ENCODE measurements at places on chromosomes 11 and 22. TPM values are rescaled to one million over a fixed set of nuclear protein-coding genes. Genes with fewer than 3 reads are reported as not detected.

The RAG1 gene
- 0.82 TPM for total RNA-seq

The BDNF gene
- 4.8 TPM for total RNA-seq

The SLC22A6 gene
- total RNA-seq, result not detected

The CAT gene
- total RNA-seq, result 13.2 TPM

The TIMP3 gene
- total RNA-seq, result 4.0 TPM

The PKP3 gene
- 21.4 TPM for total RNA-seq

The NFRKB gene
- total RNA-seq, result 35.5 TPM

GRCh38 chr11:18657673-18658072 is 23.5 kb upstream of the SPTY2D1 start:
- no peak overlapping the region for H3K4me3 ChIP-seq
- H3K4me1 ChIP-seq, result no peaks in the 10 kb centered on the region
- peaks cover 42% of the 10 kb centered on the region for H3K27me3 ChIP-seq
- H3K27ac ChIP-seq, result no peak overlapping the region
- peaks cover 12% of the 10 kb centered on the region for H3K36me3 ChIP-seq
- no peak for DNase-seq

DNA sequence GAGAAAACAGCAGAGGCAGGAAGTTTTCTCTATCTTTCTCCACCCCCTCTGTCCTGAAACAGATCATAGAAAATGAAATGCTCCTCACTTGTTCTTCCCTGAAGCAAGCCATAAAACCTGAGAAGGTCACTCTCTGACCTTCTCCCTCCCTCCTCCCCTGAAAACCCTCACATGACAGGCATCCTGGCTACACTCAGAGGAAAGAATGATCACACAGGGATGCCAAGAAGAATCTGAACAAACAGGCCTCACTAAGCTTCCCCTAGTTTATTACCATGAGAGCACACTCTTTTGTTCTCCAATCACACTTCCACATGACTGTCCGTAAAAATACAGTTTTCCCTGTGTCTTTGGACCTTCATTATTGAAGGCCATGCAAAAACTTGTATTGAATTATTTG is 300.1 kb downstream of the BUD13 start:
- peaks cover 18% of the 10 kb centered on the region for H3K36me3 ChIP-seq
- no peak overlapping the region for H3K27ac ChIP-seq
- H3K4me1 ChIP-seq, result peaks cover 18% of the 10 kb centered on the region
- DNase-seq, result no peak

DNA sequence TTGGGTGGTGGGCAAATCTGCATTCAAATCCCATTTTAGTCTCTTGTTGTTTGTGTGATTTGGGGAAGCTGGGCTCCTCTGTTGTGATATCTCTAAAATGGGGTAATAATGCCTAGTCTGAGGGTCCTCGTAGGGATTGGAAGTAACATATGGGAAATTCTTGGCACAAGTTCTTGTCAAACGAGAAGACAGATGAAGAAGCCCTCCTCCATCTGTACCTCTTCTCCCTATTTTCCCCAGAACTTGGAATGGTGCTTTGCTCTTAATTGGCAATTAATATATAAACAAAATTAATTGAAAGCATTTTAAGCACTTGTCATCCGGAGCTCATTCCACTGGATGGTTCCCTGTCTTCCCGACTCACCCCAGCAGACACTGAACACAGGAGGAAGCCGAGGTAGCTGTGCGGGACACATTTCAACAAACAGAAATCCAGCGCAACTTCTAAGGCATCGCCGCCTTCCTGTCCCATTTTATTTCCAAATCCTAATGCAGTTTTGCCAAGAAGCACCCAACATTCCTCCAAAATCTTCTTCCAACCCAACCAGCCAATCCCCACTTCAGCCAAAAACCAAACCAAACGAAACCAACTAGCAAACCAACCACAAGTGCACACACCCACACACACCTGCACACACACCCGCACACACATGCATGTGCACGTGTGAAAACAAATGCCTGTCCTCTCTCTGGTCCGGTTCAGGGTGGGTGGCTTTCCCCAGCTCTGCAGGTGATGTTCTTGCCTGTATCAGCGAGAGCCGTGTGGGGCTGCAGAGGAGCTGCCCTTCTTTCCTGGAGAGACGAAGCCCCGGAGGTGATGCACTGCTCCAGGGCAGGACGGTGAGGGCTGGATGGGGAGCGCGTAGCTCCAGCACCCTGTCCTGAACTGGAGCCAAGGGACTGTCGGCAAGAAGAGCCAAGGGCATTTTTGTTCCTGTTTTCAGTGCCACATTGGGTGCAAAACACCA is 100.8 kb upstream of the B3GAT1 start:
- H3K27ac ChIP-seq, result no peak overlapping the region
- H3K4me1 ChIP-seq, result peaks cover 8% of the 10 kb centered on the region
- H3K4me3 ChIP-seq, result no peak overlapping the region
- DNase-seq, result no peak

DNA sequence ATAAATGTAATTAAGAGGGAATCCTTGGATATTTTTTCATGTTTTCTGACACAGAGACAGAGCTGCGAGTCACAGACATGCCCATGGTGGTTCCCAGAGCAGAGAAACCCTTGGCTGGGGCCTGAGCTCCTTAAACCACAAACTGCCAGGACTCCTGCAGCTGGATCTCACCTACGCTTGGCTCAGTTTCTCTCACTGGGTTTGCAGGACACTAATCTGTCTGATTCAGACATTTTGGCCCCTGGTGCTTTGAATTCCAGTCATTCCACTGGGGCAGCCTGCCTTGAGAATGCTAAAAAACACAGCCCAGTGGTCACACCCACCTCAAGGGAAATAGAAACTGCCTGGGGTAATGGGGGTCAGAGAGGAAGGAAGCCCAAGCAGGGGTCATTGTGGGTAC is 122.6 kb downstream of the CCDC81 start:
- H3K36me3 ChIP-seq, result no peaks in the 10 kb centered on the region
- H3K4me1 ChIP-seq, result peaks cover 24% of the 10 kb centered on the region
- H3K27ac ChIP-seq, result peak overlapping the region; percentile 25
- H3K4me3 ChIP-seq, result no peak overlapping the region

- peaks cover 2% of the 10 kb centered on the region for H3K27me3 ChIP-seq
- H3K4me3 ChIP-seq, result no peak overlapping the region
- no peaks in the 10 kb centered on the region for H3K4me1 ChIP-seq
- 0 out of 2 replicates have a peak, but pooled peaks cover 3% of the 10 kb centered on the region for H3K36me3 ChIP-seq
Measured at GRCh38 chr22:44211256-44211945, 30.7 kb downstream of the PARVG start.

GRCh38 chr22:22709719-22710445 is 65.5 kb downstream of the GGTLC2 start:
- peak; percentile 87 for DNase-seq
- no peaks in the 10 kb centered on the region for H3K36me3 ChIP-seq
- H3K4me1 ChIP-seq, result no peaks in the 10 kb centered on the region
- no peak overlapping the region for H3K27ac ChIP-seq
- H3K4me3 ChIP-seq, result no peak overlapping the region
- peaks cover 99% of the 10 kb centered on the region for H3K27me3 ChIP-seq

- H3K27me3 ChIP-seq, result no peaks in the 10 kb centered on the region
- H3K27ac ChIP-seq, result no peak overlapping the region
- H3K4me1 ChIP-seq, result no peaks in the 10 kb centered on the region
- no peaks in the 10 kb centered on the region for H3K36me3 ChIP-seq
Measured at GRCh38 chr11:105673089-105673488, 63.2 kb downstream of the GRIA4 start.

- no peak for DNase-seq
- peaks cover 11% of the 10 kb centered on the region for H3K4me1 ChIP-seq
- no peaks in the 10 kb centered on the region for H3K27me3 ChIP-seq
- no peak overlapping the region for H3K4me3 ChIP-seq
- no peak overlapping the region for H3K27ac ChIP-seq
Measured at GRCh38 chr11:72263361-72263760, 19.4 kb upstream of the PHOX2A start.

DNA sequence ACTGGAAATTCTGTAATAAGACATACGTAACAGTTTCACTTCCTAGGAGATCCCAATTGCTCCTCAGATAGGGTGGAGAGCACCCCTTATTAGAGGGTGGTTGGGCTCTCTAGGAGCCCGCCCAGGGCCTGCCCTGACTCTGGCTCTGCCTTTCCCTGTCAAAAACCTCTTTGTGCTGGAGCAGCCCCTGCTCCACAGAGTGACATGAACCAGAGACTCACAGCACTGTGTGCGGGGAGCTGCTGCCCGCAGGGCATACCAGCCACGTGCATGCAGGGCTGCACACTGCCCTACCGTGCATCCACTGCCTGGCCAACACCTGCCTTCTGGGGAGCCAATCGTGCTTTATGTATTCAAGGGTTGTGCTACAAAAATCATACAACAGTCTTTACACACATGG is 24.3 kb downstream of the KCNQ1OT1 start:
- no peak overlapping the region for H3K27ac ChIP-seq
- H3K27me3 ChIP-seq, result peaks cover 2% of the 10 kb centered on the region
- DNase-seq, result no peak
- no peaks in the 10 kb centered on the region for H3K36me3 ChIP-seq
- H3K4me3 ChIP-seq, result no peak overlapping the region

DNA sequence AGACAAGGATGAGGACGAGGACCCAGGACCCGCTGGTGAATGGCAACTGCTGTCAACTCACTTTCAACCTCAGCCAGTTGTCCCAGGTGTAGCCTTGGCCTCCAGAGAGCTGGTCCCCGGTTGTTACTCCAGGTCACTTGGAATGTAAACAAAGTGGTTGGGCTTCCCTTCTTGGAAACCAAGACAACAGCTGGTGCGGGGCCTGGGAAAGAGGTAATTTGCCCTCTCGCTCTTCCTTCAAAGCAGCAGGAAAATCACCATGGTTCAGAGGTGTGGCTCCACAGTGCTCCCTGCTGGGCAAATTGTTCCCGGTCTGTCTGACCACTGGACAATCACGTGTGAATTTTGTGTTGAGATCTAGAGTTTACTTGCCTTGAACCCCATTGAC is 15.0 kb downstream of the SLC1A2 start:
- peak; percentile 76 for DNase-seq
- no peaks in the 10 kb centered on the region for H3K36me3 ChIP-seq
- peaks cover 23% of the 10 kb centered on the region for H3K4me1 ChIP-seq
- H3K4me3 ChIP-seq, result no peak overlapping the region
- H3K27ac ChIP-seq, result no peak overlapping the region
- peaks cover 9% of the 10 kb centered on the region for H3K27me3 ChIP-seq

DNA sequence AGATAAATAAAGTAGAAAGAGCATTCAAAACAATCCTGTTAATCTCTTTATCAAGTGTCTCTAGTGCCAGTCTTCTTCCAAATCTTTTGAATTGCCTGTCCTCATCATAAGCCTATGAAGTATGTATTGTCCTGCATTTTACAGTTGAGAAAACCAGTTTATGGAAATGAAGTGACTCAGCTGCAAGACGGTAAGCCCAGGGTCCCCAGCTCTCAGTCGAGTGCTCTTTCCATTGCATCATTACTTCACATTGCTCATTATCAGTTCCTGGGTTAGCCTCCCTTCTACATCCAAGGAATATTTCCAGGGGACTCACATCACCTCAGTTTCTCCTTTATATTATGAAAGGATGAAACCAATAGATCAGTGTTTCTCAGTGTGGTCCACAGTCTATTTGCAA is 9.1 kb upstream of the P4HA3 start:
- H3K27ac ChIP-seq, result no peak overlapping the region
- peaks cover 9% of the 10 kb centered on the region for H3K36me3 ChIP-seq
- H3K4me1 ChIP-seq, result no peaks in the 10 kb centered on the region
- no peak for DNase-seq
- H3K4me3 ChIP-seq, result no peak overlapping the region

- no peaks in the 10 kb centered on the region for H3K36me3 ChIP-seq
- DNase-seq, result no peak
- no peaks in the 10 kb centered on the region for H3K27me3 ChIP-seq
- peaks cover 10% of the 10 kb centered on the region for H3K4me1 ChIP-seq
- no peak overlapping the region for H3K4me3 ChIP-seq
Measured at GRCh38 chr11:32391479-32391878, 43.9 kb downstream of the WT1 start.

DNA sequence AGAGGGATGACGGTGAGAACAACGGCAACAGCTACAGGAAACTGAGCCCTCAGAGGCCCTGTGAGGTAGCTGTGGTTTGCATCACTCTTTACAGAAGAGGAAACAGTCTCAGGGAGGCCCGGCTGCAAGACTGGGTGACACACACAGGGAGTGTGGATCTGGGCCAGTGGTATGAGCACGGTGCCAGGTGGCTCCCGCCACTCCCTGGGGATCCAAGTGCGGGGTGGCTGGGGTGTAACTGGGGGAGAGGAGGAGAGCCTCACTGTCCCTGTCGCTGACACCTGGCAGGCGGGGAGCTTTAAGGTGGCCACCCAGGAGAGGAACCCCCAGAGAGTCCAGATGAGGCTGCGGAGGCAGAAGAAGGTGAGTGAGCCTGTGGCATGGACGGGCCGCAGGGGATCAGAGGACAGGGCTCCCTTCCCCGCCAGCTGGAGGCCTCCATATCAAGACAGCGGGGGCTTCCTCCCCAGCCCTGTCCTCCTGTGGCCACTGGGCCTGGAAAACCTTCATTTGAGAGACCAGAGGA is 5.6 kb downstream of the RGL4 start:
- H3K4me1 ChIP-seq, result no peaks in the 10 kb centered on the region
- H3K27me3 ChIP-seq, result no peaks in the 10 kb centered on the region
- no peak overlapping the region for H3K4me3 ChIP-seq
- DNase-seq, result no peak

- peaks cover under 1% of the 10 kb centered on the region for H3K4me1 ChIP-seq
- no peak overlapping the region for H3K4me3 ChIP-seq
- no peaks in the 10 kb centered on the region for H3K27me3 ChIP-seq
- DNase-seq, result no peak
Measured at GRCh38 chr11:112179601-112180000, 4.3 kb downstream of the BCO2 start.

- no peaks in the 10 kb centered on the region for H3K36me3 ChIP-seq
- no peak overlapping the region for H3K4me3 ChIP-seq
- no peaks in the 10 kb centered on the region for H3K27me3 ChIP-seq
- peaks cover 13% of the 10 kb centered on the region for H3K4me1 ChIP-seq
- DNase-seq, result no peak
- no peak overlapping the region for H3K27ac ChIP-seq
Measured at GRCh38 chr11:80620867-80621266, 1180.0 kb upstream of the TENM4 start.

GRCh38 chr22:49583341-49583740 is 244.3 kb downstream of the BRD1 start:
- H3K4me3 ChIP-seq, result no peak overlapping the region
- H3K27me3 ChIP-seq, result no peaks in the 10 kb centered on the region
- no peak overlapping the region for H3K27ac ChIP-seq
- no peaks in the 10 kb centered on the region for H3K36me3 ChIP-seq
- DNase-seq, result no peak
- peaks cover 3% of the 10 kb centered on the region for H3K4me1 ChIP-seq

GRCh38 chr11:129817534-129818051 is 1.9 kb downstream of the TMEM45B start:
- DNase-seq, result no peak
- H3K4me1 ChIP-seq, result peaks cover 2% of the 10 kb centered on the region
- peaks cover 3% of the 10 kb centered on the region for H3K36me3 ChIP-seq
- no peak overlapping the region for H3K4me3 ChIP-seq
- peaks cover 58% of the 10 kb centered on the region for H3K27me3 ChIP-seq

DNA sequence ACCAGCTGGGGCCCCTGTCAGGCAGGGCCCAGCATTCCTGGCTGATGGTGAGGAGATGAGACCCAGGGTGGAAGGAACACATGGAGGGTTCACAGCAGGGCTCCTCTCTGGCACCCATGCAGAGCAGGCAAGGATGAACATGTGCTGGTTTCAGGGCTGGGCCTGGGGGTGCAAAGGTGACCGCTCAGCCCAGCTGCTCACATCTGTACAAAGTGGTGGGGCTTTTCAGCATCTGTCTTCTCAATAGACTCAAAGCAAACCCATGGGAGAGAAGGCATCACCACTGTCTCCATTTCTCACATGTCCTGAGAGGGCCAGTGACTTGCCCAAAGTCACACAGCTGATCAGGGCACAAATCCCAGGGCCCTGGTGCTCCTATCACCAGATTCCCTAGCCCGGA is 27.3 kb upstream of the TCF20 start:
- H3K27ac ChIP-seq, result no peak overlapping the region
- H3K27me3 ChIP-seq, result peaks cover 11% of the 10 kb centered on the region
- H3K4me3 ChIP-seq, result no peak overlapping the region

GRCh38 chr11:29432719-29433325 is 584.0 kb downstream of the KCNA4 start:
- peaks cover 6% of the 10 kb centered on the region for H3K27me3 ChIP-seq
- DNase-seq, result no peak
- H3K4me1 ChIP-seq, result no peaks in the 10 kb centered on the region
- H3K4me3 ChIP-seq, result no peak overlapping the region
- no peak overlapping the region for H3K27ac ChIP-seq
